ENCODE measurements at places on chromosomes 11 and 22.

DNA sequence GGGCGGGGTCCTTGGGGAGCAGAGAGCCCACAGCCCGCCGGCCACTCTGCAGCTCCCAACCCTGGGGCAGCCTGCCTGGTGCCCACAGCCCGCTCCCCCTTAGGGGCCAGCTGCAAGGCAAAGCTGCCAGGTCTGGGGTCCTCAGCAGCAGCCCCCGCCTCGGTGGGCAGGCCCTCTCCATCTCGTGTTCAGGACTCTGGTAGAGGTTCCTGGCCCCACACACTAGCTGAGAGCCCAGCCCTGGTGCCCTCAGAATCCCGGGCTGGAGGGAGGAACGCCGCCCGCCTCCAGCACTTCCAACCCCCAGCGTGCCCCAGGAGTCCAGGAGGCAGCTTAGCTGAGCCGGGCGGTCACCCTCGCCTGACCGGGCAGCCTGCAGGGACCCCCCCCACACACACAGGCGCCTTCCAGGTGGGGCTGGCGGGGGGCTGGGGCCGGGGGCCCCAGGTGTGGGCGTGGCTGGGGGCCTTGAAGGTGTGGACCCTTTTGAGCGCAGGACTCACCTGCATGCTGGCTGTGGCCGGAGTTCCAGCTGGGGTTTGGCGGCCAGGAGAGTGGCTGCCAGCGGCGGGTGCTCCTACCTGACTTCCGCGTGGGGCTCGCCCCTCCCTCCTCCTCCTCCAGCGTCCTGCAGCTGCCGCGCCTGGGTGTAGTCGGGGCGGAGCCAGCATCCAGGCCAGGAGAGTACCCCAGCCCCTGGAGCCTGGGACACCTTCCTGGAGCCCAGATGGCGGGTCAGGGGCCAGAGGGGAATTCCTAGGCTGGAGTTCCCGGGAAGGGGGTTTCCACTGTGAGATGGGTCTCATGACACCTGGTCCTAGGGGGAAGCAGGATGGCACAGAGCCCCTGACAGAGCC, at the start of gene ANO9:
ANO9 (minus strand) TSS at position 594 of the 857 bp plus-strand sequence; CDS start at position 509, 85 bp downstream.
- no peak for DNase-seq

DNA sequence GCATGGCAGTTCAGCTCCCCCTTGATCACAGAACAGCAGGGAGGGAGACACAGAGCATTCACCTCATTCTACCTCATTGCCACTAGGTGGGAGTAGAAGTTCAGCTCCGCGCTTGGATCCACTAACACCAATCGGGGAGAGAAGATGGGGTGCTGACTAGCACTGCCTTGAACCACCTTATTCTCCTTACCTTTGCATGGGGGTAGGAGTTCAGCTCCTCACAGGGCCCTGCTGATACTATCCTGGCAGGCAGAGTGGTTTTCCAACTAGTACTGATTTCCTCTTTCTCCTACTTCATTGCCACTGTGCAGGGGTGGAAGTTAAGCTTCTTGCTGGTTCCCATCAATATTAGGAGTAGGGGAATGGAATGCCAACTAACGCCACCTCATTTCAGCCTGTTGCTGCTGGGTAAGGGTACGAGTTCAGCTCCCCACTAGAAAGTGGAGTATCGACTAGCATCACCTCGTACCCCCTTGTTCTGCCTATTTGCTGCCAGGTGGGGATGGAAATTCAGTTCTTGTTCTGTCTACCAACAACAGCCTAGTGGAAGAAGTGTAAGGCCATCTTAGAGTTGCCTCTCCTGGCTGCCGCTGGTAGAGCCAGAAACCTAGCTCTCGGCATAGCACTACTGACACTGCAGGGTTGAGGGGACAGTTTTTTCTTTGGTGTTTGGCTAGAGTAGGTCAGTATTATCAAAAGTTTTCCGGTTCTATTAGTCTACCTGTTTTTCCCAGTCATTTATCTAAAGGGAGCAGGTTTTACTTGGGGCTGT, 550.9 kb upstream of the CCDC90B start:
- DNase-seq, result peak; percentile 37

GRCh38 chr11:1241706-1242105, 18.8 kb downstream of the MUC5B start:
- DNase-seq, result no peak

GRCh38 chr11:130573767-130574166, 125.3 kb downstream of the ADAMTS15 start:
- DNase-seq, result no peak

- no peak for DNase-seq
Observed at GRCh38 chr11:8613036-8613435, 19.0 kb upstream of the STK33 start.

DNA sequence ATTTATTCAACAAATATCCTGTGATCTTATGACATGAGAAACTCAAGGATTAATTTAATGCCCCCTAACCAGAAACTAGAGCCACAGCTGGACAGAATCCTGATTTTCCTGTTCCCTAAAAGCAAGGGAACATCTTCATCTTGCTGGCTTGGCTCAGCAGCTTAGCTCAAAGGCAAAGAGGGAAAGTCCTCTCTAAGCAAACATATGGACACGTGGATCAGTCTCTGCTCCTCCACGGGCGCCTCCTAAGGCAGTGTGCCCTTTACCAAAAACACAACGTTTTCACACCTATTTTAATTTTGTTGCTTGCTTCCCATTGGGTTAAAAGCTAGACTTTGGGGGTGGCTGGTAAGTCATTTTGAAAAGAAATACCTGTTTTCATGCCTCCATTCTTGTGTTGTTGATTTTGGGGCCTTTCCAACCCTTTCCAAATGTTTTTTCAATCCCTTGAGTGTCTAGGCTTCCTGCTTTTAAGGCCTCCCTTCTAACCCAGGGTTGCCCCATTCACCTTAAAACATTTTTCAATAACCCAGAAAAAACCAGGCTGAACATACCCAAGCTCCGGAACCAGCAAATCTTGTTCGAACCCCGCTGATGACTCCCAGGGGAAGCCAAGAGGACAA, 15.5 kb downstream of the SLC1A2 start:
- no peak for DNase-seq

DNA sequence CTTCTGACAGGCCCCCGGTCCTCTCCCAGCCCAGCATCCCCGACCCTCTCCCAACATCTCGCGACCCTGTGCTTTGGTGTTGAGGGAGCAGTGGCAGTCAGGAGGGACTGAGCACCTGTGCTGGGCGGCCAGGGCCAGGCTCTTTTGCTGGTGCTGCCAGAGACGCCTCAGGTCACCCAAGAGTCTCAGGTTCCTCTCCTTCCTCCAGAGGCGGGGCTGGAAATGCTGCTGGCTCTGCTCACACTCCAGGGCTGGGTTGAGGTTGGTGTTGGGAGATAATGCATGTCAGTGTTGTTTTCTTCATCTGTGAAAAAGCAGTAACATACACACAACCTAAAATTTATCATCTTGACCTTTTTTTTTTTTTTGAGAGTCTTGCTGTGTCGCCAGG, 1.2 kb upstream of the IGLL1 start:
- no peak for DNase-seq

- DNase-seq, result no peak
Observed at GRCh38 chr22:19599626-19600243, 75.5 kb upstream of the CLDN5 start.

GRCh38 chr11:75487365-75487764, 38.4 kb downstream of the GDPD5 start:
- DNase-seq, result no peak

DNA sequence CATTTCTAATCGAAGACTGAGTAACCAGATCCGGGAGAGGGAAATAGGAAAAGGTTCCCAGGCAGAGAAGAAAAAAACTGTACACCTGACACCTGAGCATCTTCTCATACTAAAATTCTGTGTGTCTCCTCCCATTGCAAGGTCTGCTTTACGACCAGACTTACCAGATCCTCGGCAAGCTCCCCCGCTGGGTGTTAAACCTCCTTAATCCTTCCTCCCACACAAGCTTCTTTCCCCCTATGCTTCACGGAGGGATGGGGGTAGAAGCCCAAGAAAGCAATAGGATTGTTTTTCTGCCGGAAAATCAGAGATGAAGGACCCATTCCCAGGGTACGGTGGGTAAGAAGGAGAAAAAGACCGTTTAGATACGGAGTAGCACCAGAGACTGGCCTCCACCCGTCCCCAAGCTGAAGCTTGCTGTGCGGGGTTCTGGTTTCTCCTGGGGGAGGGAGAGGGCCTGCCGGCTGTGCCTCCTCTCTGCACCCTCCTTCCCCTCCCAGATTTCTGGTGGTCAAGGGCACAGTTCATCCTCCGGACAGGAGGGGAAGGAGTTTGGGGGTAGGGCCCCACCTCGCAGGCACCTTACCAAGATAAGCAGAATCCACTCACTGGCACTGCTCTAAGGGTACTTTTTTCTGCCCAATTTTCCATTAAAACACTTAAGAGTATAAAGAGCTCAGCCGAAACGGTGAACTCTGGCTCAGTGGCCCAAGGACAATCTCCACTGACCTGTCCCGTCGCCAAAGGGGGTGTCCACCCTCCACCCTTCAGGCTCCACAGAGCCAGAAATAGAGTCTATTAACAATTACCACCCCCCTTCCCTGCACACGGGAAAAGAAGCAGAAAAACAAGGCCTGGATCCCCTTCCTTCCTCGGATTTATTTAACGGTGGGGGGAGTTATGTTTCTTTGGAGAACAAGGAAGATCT, 1.2 kb downstream of the TOB2 start:
- peak; percentile 49 for DNase-seq

GRCh38 chr11:121554552-121554951, 101.8 kb upstream of the SORL1-AS1 start:
- no peak for DNase-seq

DNA sequence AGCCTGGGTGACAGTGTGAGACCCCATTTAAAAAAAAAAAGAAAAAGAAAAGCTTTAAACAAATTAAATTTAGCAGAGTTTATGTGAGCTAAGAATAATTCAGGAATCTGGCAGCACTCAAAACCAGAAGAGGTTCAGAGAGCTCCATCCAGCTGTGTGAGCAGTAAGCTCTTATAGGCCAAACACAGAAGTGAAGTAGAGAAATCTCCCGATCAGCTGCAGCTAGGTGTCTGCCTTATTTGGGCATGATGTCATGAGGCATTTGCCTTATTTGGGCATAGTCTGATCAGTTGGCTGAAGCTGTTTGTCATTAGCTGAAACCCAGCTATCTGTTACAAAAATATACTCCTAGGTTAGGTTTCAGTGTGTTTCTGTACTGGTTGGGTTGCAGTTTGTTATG, 8.2 kb downstream of the MS4A15 start:
- DNase-seq, result no peak

DNA sequence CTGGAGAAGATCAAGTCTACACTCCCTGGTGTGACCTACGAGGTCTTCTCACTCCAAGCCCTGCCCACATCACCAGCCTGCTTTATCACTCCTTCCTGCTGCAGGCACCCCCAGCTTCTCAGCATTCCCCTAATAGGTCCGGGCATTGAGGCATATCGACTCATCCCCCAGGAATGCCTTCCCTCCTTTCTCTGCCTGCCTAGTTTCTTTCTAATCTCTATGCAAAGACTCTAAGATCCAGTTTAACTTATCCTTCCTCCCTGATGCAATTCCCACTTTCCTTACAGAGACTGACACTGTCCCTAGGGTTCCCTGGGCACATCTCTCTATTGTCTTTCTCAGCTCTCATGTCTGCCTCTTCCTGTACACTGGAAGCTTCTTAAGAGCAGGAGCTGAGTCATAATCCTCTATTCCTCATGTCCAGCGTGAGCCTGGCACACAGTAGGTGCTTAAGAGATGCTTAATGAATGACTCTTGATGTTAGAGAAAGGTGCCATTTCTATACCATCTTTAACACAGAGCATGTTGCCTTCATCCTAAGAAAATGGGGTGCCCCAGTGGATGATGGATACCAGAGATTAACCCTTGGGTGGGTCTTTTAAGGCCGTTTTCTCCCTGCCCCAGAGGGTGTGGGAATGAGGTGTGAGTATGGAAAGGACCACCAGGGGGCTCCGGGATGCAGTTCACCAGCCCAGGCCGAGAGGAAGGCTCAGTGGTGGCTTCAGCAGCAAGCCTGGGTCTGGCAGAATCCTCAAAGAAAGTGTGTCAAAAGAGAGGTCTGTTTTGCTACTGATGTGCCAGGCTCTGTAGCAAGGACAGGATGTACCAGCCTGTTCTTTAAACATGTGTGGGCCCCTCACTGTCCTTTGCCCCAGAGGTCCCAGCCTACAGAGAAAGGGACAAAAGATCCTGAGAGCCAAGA, 34.7 kb downstream of the PARVA start:
- DNase-seq, result no peak

DNA sequence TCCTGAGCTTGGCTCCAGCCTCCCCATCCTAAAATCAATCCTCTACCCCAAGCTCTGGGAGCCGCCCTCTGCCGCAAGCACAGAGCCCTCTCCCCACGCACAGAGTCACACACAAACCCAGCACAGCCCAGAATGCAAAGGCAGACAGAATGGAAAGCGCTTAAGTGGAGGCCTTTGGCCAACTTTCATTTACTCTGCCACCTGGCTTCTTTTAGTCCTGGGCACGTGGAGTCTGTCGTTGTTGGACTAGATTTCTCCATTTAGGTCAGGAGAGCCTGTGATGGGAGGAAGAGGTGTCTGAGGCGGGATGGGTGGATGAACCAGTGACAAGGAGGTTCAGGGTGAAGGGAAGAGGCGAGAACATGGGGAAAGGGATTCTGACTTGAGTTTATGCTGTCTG, 191.7 kb downstream of the DSCAML1 start:
- no peak for DNase-seq

All from heart left ventricle (tissue), 16 donors.